Stimulated activated CD8-positive, alpha-beta memory T cell treated with anti-CD3 and anti-CD28 coated beads, Interleukin-7, amount 100 ng/mL, for 1 hour (primary cell): ENCODE measurements at places on chromosomes 2 and 18.
A peak's percentile ranks its signal among the peaks of the same experiment; 100 is the strongest.

GRCh38 chr2:134771313-134771801 is 52.6 kb upstream of the TMEM163 start:
- DNase-seq, result no peak

- DNase-seq, result no peak
Measured at GRCh38 chr18:44586782-44587524, 93.7 kb upstream of the SETBP1 start.

GRCh38 chr18:6659963-6660725 is 69.4 kb upstream of the ARHGAP28 start:
- DNase-seq, result no peak

DNA sequence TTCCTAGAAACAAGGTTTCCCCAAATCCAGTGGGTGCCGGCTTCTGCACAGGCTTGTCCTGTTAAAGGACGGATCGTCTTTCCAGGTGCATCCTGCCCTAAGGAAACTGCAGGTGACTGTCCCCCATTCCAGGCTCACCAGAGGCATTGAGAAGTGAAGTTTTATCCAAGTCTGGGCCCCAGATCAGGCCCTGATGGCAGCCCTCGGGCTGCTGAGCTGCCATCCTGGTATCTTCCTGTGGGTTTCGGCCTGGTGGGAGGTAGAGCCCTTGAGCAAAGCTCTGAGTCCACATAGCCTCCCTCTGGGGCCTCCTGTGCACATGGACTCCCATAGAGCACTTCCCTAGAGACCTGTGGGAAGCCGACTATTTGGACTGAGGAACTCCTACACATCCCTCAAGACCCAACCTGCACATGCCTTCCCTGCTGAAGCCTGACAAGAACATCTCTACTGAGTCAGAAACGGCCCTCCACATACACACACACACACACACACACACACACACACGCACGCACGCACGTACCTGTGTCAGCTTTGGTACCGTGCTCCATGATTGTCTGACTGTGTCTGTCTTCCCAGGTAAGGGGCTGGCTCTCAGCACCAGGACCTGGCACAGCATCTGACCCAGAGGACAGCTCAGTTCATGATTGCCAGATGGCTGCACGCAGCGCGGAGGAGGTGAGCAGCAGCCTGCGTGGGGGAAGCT is 16.4 kb downstream of the TNS1 start:
- no peak for DNase-seq

- DNase-seq, result no peak
Measured at GRCh38 chr2:6880200-6880733, 2.7 kb downstream of the RSAD2 start.

- peak; percentile 50 for DNase-seq
Measured at GRCh38 chr2:28810384-28811285, at the start of gene SPDYA. TSS of gene SPDYA (plus strand) at chr2:28810834. CDS start at chr2:28816015, 5,181 bp downstream.

- DNase-seq, result no peak
Measured at GRCh38 chr2:219445220-219445640, 10.6 kb downstream of the SPEG start.

DNA sequence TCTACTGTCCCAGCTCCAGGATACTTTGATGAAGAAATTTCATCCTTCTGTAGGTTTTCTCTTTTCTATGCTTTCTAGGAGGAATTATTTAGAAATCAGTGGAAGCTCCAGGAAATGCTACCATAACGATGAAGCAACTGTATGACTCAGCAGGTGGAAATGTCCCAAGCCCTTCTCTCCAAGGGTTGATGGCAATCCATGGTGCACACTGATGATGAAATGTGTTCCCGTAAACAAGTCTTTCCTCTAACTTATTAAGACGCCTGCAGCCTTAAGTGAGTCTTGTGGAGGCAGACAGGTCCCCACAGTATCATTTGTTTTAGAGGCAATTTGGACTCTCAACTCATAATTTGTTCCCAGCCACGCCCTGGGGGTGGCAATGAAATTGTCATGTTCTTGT is 777.6 kb upstream of the SOX11 start:
- no peak for DNase-seq

GRCh38 chr2:196638765-196639164 is 750 bp upstream of the CCDC150 start:
- no peak for DNase-seq

DNA sequence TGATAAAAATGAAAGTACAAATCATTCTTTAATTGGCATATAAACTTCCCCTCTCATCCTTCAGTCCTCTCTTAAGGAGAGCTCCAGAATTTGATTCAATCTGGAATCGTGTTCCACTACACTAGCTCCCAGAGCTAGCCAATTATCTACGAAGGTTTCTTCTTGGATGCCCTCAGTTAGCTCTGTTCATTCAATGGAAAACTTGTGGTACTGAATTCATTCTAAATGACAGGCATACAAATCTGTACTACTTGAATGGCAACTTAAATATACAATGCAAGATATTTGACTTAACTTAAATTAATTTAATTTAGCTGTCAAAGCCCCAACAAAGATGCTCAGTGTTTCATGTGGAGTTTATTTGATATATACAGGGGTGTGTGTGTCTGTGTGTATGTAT is 1474.2 kb upstream of the CELF4 start:
- DNase-seq, result no peak

DNA sequence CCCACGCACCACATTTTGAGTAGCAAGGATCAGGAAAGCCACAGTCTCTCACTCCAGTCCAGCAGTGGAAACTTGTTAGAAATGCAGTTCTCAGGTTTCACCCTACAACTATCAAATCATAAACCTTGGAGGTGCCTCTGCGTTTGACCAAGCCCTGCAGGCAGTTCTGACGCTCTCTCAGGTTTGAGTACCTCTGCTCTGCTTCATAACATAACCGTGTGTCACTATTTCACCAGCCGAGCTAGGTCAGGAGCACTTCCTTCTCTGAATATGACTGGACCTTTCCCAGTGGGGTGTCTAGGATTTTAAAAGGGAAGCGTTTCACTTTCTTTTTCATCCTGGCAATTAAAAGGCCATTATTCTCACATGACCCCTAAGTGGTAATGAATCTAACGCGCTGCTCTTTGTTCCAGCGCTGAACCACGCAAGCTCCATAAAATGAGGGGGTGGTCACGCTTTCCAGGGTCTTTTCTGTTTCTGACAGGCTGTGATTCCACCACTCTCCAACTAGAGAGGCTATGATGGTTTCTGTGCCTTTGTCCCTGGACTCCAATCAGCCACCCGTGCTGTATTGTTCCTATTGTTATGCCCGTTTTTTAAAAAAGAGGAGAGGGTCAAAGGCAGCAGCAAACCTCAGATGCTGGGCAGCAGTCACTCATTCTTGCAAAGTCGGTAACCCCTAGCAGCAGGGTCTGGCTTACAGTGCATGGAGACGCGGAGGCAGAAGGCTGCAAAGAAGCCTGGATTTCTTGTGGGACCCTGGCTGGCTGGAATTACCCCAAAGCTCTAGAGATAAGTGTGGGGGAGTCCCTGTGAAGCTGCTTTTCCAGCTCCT is 75.2 kb upstream of the CTNNA2 start:
- no peak for DNase-seq

DNA sequence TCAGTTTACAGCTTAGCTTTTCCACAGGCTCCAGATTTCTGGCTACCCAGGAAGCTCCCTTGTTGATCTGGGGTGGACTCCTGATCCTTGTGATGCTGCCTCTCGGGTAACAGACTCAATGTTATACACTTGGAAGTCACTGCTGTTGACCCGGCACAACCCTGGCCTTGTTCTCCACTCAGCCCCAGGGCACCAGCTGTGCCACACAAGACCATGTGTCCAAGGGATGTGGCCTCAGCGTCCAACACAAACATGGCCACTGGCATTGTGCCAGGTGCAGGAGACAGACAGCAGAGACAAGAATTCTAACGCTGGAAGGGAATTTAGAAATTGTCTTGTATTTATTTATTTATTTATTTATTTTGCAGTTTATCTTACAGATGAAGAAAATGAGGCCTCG is 39.0 kb upstream of the PPP4R1 start:
- DNase-seq, result no peak
